ENCODE measurements at places on chromosomes 6 and 20.

DNA sequence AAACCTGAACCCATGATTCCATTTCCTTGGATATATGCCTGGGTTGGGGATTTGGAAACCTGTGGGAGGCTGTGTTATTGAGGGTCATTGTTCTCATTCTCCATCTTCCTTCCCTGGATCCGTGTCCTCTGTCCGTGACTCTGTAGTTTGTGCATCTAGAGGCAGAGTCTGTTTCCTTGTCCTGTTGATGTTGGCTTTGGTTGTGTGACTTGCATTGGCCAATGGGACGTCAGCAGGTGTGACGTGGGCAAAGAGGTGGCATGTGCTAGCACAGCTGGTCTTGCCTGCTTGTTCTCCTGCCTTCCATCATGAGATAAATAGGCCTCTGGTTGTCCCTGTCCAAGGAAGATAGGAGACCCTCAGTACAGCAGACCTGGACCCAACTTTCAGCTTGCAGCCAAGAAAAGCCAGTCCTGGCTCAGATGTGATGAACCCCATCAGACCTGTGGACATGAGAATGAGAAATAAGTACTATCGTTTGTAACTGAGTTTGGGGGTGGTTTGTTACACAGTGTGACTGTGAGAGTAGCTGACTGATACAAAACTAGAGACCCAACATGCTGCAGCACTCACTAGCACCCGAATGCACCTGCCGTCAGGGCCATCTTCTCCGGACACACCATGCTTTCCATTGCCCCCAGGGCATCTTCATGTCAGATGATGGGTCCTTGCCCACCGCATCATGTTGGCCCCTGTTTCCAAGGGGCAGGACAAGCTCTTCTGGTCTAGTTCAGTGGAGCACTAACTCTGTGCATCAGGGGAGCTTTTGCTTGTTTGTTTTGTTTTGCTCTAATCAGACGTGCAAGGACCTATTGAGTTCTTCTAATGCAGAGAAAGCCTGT is 195.3 kb upstream of the SULF2 start:
- DNase-seq, result no peak

- DNase-seq, result no peak
Measured at GRCh38 chr6:117126213-117126612, 139.1 kb upstream of the VGLL2 start.

DNA sequence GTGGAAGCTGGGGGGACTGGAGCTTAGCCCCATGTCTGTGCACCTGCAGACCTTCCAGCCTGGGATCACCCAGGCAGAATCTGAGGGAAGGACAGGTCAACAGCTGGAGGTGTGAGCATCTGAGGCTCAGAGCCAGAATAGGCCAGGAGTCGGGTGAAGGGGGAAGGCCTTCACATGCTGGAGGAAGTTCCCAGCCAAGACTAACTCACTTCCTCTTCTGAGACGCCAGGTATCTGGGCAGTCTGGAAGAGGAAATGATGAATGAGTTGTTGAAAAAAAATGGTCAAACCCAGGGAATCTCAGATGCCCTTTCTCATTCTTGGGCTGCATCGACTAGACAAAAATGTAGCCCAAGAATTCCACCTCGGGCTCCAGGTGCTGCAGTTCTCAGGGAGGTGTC is 73.6 kb upstream of the TIAM2 start:
- DNase-seq, result peak; percentile 7

DNA sequence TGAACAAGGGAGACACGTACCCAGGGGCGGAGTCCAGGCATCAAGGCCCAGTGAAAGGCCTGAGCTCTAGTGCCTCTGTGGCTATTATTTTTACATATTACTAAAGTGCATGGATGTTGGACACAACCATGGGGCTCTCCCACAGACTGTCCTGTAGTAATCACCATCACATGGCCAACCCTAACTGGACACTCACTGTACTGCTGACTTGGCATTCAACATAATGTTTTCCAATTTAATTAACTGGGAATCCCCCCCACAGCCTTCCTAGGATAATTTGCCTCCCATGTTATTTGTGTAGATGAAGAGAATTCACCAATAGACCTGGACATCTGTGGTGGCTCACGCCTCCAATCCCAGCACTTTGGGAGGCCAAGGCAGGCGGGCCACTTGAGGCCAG is 34.5 kb downstream of the ARFGEF2 start:
- no peak for DNase-seq

All from suppressor macrophage treated with lipopolysaccharide for 4 hours (primary cell).